ENCODE measurements at places on chromosomes 7 and 10.

GRCh38 chr7:68980011-68980410 lies 618.3 kb upstream of the AUTS2 start:
- no peak for DNase-seq

DNA sequence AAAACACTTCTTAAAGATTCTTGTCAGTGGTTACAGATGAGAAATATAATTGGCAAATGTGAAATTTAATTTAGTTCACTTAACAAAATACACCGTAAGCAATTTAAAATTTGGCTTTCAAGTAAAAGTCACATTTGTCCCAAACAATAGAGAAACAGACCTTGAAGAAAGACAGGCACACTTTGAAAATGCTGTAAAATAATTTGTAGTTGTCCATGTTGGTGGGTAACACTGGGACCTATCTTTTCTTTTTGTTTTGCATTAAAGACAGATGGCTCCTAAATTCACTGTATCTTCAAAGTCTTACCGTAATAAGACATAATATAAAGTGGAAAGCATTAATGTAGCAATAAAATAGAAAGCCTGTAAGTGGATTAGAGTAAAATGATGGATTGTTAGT lies 3.3 kb downstream of the GRK5 start:
- no peak for DNase-seq

GRCh38 chr10:4770801-4771553 lies 55.0 kb upstream of the AKR1E2 start:
- DNase-seq: no peak

DNA sequence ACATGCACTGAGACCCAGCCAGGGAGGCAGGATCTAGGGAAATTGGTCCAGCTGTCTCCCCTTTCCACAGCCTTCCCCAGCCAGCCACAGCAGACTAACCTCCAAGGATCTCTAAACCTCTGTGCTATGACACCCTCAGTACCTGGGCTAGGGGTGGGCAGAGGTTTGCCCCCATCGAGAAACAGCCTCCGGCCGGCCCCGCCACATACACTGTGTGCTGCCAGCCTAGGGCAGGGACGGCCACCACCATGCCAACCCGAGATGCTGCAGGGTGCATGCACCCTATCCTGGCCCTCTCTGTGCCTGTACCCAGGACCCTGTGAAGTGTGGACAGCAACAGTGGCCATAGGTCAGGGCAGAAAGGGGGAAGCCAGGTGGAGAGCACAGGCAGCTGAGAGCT lies 58.1 kb downstream of the PARP12 start:
- DNase-seq: no peak

DNA sequence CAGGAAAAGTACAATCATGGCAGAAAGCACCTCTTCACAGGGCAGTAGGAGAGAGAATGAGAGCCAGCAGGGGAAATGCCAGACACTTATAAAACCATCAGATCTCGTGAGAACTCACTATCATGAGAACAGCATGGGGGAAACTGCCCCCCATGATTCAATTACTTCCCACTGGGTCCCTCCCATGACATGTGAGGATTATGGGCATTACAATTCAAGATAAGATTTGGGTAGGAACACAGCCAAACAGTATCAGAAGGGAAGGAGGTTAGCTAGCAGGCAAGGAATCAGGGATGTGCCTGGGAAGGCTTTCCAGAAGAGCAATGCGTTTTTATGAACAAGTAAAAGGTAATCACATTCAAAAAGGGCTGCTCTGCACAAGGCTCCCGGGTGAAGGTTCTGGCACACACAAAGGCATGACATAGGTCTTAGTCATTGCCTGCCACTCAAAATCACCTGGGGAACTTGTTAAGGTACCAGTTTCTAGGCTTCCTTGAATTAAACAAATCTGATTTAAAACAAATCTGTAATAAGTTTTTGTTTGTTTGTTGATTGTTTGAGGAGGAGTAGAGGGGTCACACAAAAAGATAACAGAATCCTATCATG lies 40.9 kb downstream of the BMPER start:
- DNase-seq: no peak

- DNase-seq: no peak
Measured at GRCh38 chr10:72259491-72260238, 14.1 kb upstream of the DDIT4 start.

DNA sequence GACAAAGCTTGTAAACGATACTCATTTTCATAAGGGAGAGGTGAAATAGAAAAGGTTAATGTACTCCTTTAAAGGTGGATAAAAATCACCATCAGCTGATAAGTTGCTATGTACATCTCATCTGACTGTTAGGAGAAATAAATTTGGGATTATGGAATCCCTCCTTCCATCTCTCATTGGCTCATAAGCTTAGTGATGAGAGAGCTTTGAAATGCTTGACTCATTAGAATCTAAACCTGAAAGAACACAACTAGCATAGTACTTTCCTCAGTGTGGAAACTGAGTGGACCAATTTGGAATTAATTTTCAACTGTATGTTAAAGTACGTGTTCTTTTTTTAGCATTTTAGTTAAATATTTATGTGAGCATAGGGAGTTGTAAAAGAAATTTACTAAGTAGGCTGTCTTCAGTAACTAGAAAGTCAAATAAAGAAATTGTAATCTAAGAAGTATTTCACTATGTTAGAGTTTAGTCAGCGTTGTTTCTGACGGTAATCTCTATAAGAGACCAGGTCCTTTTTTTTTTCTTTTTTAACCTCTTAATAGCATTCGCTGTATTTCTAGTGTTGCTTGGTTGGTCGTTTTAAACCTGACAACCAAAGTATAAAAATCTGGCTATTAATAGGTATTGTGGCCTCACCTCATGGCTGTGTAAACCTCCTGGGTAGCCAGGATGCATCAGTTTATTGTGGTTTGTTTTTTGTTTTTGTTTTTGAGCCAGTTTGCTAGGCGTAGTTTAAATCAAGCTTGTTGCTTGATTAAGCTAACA lies 34.4 kb downstream of the FHIP2A start:
- no peak for DNase-seq

DNA sequence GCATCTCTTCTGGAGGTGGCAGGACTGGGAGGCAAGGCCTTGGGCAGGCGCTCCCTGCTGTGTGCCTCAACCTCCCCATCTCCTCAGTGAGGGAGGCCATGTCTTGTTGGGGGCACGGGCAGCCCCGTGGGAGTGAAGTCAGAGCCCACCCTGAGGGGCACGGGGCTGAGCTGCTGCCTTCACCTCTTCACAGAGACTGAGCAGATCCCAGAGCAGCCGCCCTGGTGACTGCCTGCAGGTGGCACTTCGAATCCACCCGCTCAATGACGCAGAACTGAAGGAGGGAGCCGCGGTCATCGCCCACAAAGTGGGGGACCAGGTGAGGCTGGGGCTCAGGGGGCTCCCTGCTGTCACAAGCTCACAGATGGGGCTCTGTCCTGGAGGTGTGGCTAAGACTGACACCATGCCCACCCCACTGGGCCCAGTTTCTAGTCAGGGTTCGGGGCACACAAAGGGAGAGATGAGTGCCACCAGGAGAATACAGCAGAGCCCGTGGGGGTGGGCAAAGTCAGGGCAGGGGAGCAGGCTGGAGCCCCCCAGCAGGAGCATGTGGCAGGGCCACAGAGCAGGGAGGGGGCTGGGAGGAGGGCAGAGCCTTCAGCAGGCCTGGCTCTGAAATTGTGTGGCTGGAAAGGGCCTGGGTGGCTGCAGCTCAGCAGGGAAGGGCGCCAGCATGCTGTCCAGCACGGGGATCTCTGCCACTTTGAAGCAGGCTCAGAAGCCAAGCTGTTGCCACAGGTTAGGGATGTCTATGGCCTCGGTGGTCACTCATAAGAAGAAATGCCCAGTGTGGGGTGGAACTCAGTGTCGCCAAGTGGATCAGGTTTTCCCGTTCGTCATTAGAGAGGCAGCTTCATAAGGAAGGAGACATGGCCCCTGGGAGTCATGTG lies 18.8 kb upstream of the CHST12 start:
- no peak for DNase-seq

- DNase-seq: no peak
Measured at GRCh38 chr7:134724606-134725005, 54.8 kb upstream of the CALD1 start.

GRCh38 chr7:46653848-46654247 lies 732.8 kb upstream of the IGFBP3 start:
- no peak for DNase-seq

- no peak for DNase-seq
Measured at GRCh38 chr10:118723466-118723865, 31.3 kb downstream of the CACUL1 start.

- no peak for DNase-seq
Measured at GRCh38 chr10:51462076-51462779, 237.2 kb downstream of the CSTF2T start.

DNA sequence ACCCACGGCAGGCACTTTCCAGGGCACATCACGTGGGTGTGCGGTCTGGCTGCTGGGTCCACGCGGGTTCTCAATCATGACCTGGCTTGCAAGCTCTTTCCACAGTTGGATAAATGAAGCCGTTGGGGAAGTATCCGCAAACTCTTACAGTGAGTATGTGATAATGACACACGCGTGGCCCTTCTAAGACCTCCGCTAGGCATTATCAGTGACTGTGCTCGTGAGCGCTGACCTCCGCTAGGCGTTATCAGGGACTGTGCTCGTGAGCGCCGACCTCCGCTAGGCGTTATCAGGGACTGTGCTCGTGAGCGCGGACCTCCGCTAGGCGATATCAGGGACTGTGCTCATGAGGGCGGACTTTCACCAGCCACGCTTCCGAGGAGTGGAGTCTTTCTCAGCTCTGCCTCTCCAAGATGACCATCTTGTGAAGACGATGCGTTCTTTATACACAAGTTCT lies 107.0 kb downstream of the WDR37 start:
- no peak for DNase-seq

DNA sequence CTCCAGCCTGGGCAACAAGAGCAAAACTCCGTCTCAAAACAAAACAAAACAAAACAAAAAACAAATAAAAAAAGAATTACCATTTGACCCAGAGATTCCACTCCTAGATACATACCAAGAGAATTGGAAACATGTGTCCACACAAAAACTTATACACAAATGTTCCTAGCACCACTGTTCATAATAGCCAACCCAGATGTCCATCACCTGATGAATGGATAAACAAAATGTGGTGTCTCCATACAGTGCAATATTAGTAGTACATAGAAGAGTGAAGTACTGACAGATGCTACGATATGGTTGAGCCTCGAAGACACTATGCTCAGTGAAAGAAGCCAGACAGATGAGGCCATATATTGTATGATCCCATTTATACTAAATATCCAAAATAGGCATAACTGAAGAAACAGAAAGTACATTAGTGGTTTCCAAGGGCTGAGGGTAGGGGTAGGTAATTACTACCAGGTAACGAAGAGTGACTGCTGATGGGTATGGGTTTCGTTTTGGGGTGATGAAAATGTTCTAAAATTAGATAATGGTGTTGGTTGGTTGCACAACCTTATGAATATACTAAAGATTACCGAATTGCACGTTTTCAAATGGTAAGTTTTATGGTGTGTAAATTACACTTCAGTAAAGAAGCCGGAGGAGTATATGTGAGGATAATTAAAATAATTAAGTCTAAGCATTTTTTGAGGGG lies 20.0 kb downstream of the MYO1G start:
- DNase-seq: no peak

- DNase-seq: no peak
Measured at GRCh38 chr7:36735172-36735571, 10.9 kb upstream of the AOAH start.

GRCh38 chr7:47887016-47887640 lies 61.1 kb downstream of the PKD1L1 start:
- no peak for DNase-seq

- DNase-seq: no peak
Measured at GRCh38 chr7:132906193-132906835, 175.6 kb downstream of the CHCHD3 start.

DNA sequence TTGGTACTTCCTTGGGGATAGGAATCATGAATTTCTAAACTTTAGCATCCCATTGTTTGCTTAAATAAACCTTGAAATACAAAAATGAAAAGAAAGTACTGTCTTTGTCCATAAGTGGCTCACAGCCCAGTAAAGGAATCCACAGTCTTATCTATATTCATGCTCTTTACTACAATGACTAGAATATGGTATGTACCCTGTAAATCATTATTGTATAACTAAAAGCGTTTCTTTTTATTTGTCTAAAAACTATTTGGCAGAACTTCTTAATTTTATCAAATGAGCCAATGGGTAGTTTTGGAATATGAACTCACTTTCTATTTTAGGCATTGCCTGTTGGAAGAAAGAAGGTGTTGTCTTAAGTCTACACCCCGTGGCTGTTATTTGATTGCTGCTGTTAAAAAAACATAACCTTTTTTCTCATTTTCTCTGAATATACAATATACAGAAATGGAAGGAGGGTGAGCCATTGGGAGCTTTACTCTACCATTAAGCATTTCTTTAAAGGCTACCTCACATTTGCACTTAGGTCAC lies 12.4 kb upstream of the STRIP2 start:
- DNase-seq: no peak

- no peak for DNase-seq
Measured at GRCh38 chr7:583410-584121, 63.9 kb upstream of the PDGFA start.

- DNase-seq: no peak
Measured at GRCh38 chr7:151206914-151207313, 3.4 kb downstream of the H2BK1 start.

- no peak for DNase-seq
Measured at GRCh38 chr7:44059219-44060090, 5.9 kb downstream of the PGAM2 start.

DNA sequence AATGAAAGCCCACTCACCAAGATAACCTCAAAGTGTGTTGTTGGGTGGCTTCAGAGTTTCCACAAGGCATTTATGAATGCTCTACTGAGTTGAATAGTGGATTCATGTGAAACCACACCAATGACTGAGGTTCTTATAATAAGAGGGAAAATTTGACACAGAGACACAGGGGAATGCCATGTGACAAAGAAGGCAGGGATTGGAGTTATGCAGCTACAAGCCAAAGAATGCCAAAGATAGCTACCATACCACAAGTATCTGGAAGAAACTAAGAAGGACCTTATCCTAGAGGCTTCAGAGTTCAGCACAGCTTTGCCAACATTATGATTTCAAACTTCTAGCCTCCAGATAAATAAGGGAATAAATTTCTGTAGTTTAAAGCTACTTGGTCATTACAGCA lies 68.0 kb upstream of the PCDH15 start:
- DNase-seq: no peak

GRCh38 chr7:75567948-75568595 lies 76.0 kb downstream of the SPDYE5 start:
- no peak for DNase-seq

GRCh38 chr7:113013761-113014449 lies 72.7 kb downstream of the GPR85 start:
- no peak for DNase-seq

- no peak for DNase-seq
Measured at GRCh38 chr10:113982769-113983168, 60.9 kb upstream of the ADRB1 start.

- no peak for DNase-seq
Measured at GRCh38 chr7:44225566-44226395, 25.0 kb downstream of the YKT6 start.

GRCh38 chr10:31209478-31209877 lies 109.5 kb upstream of the ZEB1 start:
- no peak for DNase-seq

GRCh38 chr7:79612022-79612421 lies 158.6 kb upstream of the MAGI2 start:
- no peak for DNase-seq

GRCh38 chr10:117480097-117480496 lies 62.4 kb upstream of the EMX2 start:
- DNase-seq: no peak
